ENCODE measurements at places on chromosomes 13 and 19.

DNA sequence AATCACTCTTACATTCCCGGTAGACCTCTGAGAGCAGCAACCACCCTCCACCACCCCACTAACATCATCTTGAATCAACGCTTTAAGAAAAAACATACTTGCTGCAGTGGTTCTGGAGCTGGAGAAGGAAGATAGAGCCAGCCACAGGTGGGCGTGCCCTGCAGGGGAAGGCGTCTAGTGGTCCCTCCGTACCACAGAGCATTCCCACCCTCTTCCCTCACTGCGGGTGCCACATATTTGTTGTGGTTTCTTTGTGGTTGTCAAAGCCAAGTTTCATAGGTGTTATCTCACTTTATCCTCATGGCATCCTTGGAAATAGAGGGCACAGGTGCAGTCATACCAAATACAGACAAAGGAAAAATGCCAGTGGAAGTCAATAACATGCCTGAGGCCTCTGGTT lies 22.2 kb downstream of the COL4A2 start:
- no peak for DNase-seq

DNA sequence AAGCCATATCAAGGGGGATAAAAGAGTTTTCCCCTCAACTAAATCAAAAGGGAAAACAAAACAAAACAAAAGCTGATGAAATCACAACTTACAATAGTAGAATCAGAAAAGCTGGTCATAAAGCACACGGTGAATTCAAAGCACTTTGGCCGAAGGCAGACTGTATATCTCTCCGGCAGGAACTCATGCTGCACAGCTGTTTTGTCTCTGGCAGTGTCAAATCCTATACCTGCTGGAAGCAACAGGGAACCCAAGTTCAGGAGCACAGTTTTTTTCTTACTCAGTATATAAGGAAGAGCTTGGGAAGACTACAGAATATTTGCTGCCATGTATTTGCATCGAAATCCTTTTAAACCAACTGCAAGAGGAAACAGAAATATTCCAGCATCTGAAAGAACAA lies 213.7 kb downstream of the RFC3 start:
- no peak for DNase-seq

DNA sequence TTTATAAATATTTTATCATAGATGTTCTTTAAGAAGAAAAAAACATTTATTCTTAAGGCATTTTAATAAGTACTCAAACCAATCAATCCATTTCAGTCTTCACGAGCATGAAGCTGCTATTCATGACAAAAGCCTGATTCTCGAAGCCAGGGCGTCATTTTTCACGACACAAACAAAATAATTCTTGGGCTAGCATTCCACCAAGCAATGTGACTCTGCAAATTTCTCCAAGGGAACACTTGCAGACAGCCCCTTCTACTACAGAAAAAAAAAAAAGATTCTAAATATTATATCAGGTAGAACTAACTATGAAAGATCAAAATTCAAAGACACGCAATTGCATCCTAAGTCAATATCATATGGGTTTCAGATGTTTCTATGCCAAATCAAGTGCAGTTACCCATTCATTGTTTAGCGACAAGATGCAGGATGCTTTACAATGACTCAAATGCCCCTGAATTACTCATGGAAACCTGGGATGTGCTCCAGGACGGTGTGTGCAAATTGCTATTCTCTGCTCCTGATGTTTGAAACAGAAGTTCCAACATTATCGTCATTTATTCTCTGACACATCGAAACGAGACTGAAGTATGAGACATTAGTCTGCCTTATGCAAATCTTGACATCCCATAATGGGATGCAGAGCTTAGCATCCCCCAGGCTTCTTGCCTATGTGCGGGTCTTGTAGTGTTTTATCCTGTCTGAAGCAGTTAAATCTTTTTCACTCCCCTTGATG lies 517.7 kb downstream of the MYO16 start:
- no peak for DNase-seq

DNA sequence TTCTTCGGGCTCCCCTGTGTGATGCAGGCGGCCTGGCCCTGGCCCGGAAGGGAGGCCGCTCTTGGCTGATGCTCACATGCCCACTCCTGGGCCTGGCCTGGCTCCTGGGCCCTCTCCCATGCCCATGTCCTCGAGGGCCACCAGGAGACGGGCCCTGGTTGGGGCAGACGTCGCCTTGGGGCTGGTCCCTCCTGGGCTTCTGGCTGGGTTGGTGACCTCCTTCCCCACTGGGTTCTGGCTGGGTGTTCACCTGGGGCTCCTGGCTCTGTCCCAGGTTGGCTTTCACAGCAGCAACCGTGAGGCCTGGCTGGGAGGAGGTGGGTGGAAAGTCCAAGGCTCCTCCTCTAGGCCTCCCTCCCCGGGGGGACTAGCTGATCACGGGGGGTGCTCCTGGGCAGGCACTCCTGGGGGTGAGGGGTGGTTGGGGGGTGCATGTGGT lies 15.5 kb upstream of the SLC7A10 start:
- no peak for DNase-seq

DNA sequence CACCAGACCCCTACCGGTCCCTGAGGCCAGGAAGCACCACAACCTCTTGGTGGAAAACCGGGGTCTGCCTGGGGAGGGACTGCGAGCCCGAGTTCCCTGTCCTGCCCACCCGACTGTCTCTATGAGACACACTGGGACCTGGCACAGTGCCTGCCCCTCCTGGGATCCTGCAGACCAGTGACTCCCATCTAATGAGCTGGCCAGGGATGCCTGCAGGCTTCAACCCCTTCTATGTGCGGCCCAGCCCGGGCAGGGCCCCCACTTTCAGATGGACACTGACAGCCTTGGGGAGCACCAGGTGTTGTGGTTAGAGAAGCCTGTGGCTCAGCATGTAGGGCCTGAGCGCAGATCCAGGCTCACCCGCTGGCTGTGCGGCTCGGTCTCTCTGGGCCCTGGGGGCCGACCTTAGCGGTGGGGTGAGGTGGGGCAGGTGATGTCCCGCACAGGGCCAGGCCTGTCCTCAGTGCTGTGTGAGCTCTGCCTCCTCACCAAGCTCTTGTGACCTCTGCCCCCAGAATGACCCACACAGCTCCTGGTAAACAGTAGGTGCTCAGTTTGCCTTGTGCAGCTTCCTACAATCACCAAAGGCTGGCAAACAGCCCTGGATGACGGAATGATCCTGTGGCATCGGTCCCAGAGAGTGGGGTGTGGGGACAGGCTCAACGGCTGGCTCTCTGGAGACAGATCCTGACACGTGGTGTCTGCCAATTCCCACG lies 17.9 kb upstream of the CACTIN start:
- no peak for DNase-seq

DNA sequence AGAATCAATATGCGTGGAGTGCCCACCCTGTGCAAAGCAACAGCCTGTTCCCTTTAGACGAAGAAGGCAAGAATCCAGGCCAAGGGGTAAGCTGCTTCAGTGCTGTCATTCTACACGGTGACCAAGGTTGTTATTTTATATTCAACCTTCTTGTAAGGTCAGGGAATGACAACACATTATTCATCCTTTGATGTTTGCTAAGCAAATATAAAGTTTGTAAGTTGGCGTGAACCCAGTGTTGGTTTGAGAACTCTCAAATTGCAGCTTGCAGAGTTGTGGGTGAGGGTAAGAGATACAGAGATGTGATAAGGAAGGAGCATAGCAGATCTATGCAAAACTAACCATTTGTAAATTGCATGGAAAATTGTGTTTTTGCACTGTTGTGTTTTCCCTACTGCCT lies 436.7 kb downstream of the FGF9 start:
- no peak for DNase-seq

GRCh38 chr19:45952686-45953505 lies 20.8 kb downstream of the NOVA2 start:
- peak; percentile 87 for DNase-seq

DNA sequence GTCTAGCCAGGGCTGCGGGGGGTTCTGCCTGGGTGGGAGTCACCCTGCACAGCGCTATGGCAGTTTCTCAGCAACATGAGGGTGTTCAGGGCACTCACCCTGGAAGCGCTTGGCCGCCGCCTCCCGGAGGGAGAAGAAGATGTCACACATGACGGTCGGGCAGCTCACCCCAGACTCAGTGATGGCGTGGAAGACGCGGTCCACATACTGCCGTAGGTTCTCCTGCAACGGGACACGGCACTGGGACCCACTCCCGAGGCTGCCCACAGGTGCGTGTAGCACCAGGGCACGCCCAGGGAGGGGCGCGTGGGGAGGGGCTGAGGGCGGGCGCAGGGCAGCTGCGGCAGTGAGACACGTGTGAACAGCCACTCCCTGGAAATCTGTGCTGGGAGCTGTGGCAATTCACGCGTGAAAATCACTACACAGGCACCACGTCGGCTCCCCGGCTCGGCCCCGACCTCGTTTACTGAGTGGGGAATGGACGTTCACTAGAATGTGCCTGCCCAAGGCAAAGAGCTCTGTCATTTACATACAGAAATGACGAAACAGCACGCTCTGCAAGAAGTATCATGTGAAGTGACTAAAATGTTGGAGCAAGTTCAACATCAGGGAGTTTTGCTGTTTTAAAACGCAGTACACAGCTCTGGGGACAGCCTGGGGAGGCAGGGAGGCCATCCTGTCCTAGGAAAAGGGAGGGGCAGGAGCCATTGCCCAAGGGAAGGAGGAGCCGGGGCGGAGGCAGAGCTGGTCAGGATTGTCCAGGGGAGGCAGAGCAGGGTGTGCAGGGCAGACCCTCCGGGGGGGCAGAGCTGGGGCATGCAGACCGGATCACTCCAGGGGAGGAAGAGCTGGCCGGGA lies 41.5 kb upstream of the C13orf46 start:
- DNase-seq = no peak

- DNase-seq = no peak
Measured at GRCh38 chr13:112729408-112729807, 39.6 kb downstream of the ATP11A start.

DNA sequence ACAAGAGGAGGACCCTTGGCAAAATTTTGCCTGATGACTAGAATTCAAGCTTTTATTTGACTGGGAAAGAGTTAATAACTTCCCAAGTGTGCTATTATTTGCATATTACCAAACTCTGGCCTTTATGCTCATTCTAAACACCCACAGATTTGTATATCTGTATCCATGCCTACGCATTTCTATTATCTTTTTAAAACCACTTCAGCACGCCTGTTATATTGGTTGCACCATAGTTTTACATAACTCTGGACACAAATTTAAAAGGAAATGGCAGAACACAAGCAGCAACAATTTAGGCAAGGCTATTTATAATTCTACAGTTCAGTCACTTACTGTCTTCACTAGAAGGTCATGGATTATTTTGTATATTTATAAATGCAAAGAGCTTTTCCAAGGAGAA lies 3.7 kb upstream of the RASL11A start:
- DNase-seq = no peak

GRCh38 chr19:13920940-13921747 lies 15.1 kb downstream of the CC2D1A start:
- DNase-seq = peak; percentile 13

GRCh38 chr19:33883859-33884519 lies 87.3 kb downstream of the KCTD15 start:
- peak; percentile 0 for DNase-seq

GRCh38 chr13:40175639-40176038 lies 490.8 kb downstream of the FOXO1 start:
- no peak for DNase-seq

- DNase-seq = no peak
Measured at GRCh38 chr19:38046254-38047048, 139.4 kb downstream of the SIPA1L3 start.

GRCh38 chr19:28235606-28236125 lies 977.3 kb downstream of the UQCRFS1 start:
- DNase-seq = no peak

- peak; percentile 8 for DNase-seq
Measured at GRCh38 chr19:34963573-34964406, at the start of gene ZNF792. Gene ZNF792, minus strand, starts transcription at chr19:34964229. Its CDS starts 567 bp downstream, at chr19:34963662.

- peak; percentile 90 for DNase-seq
Measured at GRCh38 chr19:41415154-41415571, 12.0 kb downstream of the B3GNT8 start.

DNA sequence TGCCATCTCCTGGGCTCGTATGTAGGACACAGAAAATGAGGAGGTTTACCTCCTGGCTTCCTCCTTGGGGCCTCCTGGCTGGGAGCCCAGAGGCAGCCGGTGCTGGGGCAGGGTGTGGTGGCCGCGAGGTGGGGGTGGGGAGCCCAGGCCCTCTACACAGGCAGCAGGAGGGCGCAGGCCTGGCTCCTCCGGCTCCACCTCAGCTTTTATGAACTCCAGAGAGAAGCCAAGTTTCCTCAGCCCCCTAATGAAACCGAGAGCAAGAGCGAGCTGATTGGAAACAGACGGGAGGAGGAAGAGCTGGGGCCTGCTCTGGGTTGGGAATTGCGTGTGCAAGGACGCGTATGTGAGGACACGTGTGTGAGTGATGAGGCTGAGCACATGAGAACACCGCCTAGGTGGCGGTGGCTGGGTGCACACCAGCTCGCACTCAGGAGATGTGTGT lies 23.1 kb downstream of the LYL1 start:
- DNase-seq = no peak

DNA sequence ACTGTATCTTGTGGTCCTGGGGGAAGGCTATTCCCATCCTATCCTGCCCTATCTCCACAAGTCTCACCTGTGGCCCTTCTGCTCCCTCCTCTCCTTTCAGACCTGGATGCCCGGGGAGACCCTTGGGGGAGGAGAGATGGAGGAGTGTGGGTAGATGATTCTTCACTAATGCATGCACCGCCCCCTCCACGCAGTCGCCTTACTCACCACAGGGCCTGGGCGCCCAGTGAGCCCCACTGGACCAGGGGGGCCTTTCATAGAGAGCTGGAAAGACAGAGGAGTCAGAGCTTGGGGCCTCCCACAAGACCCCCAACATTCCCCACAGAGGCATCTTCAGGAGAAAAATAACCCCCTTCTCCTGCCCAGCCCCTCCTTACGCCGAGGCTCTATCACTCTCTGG lies 14.3 kb downstream of the COL5A3 start:
- DNase-seq = no peak

DNA sequence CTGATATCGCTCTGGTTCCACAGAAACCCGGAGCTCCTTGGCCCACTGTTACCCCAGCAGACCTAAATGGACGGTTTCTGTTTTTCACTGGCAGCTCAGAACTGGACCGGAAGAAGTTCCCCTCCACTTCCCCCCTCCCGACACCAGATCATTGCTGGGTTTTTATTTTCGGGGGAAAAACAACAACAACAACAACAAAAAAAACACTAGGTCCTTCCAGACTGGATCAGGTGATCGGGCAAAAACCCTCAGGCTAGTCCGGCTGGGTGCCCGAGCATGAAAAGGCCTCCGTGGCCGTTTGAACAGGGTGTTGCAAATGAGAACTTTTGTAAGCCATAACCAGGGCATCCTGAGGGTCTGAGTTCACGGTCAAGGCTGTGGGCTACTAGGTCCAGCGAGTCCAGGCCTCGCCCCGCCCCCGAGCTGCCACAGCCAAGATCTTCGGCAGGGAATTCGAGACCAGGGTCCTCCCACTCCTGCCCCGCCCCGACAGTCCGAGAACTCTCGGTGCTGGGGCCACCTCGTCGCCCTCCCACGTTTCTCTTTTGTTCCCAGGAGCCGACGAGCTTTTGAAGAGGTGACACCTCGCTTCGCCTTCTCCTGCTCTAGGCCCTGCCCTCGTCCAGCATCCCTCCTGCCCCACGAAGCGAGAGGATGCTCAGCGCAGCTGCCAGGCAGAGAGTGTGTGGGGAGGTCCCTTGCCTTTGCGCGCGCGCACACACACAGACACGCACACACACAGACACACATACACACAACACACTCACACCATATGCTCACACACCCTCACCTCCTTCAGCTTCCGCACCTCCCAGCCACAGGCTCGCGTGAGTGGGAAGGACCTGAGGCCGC lies 8.8 kb downstream of the ZIC2 start:
- DNase-seq = no peak
